Activated T-helper 17 cell treated with anti-CD3 and anti-CD28 coated beads, Interleukin-2, amount 50 U/mL, for 72 hours (primary cell): ENCODE measurements at places on chromosomes 3 and 15.

DNA sequence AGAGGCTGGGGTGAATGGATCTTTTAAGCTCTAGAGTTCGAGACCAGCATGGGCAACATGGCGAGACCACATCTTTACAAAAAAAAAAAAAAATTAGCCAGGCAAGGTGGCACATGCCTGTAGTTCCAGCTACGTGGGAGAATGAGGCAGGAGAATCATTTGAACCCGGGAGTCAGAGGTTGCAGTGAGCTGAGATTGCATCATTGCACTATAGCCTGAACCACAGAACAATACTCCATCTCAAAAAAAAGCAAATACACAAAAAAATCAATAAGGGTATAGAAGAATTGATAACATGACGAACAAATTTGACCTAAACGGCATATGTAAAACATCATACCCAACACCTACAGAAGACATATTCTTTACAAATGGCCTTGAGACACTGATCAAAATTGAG, 668.4 kb downstream of the MECOM start:
- no peak for ATAC-seq

GRCh38 chr15:67033012-67033411, 32.4 kb upstream of the SMAD3 start:
- peak; percentile 76 for ATAC-seq

- no peak for ATAC-seq
Observed at GRCh38 chr3:138241061-138241460, 54.0 kb downstream of the ARMC8 start.

- ATAC-seq: no peak
Observed at GRCh38 chr3:152893647-152894046, 58.7 kb downstream of the P2RY1 start.

- no peak for ATAC-seq
Observed at GRCh38 chr3:56042326-56042951, 425.8 kb downstream of the ERC2 start.

- no peak for ATAC-seq
Observed at GRCh38 chr15:43127752-43128151, 5.6 kb upstream of the TMEM62 start.

DNA sequence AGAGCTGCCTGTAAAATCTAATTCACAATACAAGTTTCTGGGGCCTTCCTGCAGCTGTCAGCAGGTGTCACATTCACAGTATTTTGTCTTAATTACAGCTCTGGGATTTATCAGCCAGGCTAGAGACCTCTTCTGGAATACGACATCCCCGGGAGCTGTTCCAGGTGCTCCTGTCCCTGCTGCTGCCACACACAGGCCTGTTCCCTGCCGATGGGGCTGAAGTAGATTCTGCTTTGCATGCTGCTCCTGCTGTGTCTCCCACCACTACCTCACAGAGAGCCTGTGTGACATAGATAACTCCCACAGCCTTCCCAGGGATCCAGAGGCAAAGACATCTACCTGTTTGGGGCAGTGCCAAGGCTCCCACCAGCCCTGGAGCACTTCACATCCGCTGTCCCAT, 20.4 kb downstream of the COLQ start:
- ATAC-seq: no peak

GRCh38 chr3:147415874-147416273, 6.7 kb downstream of the ZIC1 start:
- ATAC-seq: no peak

DNA sequence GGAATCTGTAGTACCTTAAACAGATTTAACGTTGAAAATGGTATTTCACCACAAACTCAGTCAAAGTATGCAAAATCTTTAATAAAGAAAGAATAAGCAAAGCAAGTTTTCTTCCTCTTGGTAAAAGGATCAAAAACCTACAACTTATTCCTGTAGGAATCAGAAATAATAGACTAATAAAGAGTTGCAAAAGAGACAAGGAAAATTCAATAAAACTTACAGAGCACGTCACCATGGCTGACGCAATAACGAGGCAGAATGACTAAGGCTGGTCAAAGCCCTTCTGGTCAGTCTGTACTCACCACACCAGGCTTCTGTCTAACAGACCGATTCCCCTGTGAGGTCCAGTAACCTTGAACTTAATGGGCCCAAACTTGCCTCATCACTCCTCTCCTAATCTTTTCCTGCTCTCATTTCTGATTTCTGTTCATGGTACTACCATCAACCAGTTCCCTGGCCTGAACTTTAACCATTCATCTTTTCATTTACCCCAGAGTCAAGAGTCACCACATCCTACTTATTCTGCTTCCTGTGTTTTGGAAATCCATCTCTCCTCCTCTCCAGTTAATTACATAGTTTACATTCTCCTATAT, 5.0 kb downstream of the MASP1 start:
- no peak for ATAC-seq

- ATAC-seq: no peak
Observed at GRCh38 chr3:40843851-40844548, 319.2 kb downstream of the ZNF621 start.

DNA sequence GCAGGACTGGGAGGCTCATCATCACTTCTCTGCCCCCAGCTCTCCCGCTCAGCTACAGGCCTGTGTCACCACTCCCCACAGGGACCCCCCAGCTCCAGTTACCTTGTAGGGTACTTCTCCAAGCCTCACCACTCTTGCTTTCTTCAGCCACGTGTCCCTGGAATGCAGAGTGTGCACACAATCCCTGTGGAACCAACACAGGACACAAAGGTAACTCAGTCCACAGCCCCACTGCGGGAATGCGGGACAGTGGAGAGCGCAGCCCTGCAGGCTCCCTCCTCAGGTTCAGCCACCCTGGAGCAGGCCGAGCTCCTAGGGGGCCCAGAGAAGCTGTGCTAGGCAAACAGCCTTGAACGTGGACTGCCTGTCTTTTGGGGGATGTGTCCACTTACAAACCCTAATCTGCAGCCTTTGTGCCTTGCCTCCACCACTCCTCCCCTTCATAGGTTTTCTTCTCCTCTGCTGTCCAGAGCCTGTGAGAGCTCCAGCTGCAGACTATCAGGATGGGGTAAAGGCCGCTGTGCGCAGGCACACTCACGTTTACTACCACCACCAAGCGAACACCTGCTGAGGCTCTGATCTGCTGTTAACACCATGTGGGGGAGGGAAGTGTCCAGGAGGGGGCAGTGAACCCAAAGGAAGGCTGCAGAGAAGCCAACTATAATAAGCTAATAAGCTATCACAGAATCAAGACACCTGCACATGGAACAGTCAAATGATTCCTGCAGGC, 26.0 kb downstream of the XPC start:
- no peak for ATAC-seq

DNA sequence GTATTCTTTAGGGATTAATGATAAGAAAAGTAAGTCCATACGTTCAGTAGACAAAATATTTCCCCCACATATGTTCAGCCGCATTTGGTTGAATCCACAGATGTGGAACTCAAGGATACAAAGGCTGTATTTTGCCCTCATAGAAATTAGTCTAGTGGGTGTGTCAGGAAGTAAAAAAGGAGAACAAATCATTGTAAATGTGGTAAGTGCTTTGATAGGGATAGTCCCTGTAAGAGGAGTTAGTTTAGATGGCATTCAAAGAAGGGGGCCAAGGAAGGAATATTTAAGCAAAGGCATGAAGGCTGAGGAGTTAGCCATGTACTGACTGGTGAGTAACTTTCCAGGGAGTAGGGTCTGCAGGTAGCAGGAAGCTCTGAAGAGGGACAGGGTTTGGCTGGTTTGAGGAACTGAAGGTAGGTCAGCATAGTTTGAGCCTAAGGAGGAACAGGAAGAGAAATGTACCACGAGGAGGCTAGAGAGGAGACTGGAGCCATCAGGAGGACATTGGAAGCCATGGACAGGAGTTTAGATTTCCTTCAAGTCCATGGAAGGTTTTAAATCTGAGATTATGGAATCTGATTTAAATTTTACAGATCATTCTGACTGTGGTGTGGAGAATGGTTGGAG, 98.8 kb downstream of the MME start:
- ATAC-seq: no peak

- ATAC-seq: no peak
Observed at GRCh38 chr3:49108346-49108745, 3.8 kb upstream of the QARS1 start.

GRCh38 chr3:52429779-52430415, 15.0 kb downstream of the SEMA3G start:
- ATAC-seq: no peak

GRCh38 chr3:174169736-174170135, 689.4 kb upstream of the NAALADL2 start:
- no peak for ATAC-seq

- no peak for ATAC-seq
Observed at GRCh38 chr15:73766598-73766997, 13.4 kb upstream of the INSYN1 start.

DNA sequence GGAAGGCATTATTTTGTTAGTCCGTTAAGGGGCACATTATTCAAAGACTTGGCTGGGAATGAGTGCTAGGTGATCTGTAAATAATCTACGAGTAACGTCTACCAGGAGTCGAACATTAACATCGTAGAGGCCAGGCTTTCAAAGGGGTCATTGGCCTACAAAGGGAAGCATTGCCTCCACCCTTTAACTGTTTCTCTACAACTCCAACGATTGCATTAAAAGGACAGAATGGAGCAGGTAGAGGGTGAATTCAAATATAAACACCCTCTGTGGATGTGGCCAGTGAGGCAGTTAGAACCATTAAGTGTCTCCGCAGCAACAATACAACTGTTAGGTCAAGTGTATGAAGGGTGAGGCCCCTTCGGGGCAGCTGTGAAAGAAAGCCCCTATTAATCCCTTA, 126.0 kb upstream of the LMOD3 start:
- ATAC-seq: no peak

GRCh38 chr3:62238003-62238402, 135.3 kb downstream of the FEZF2 start:
- no peak for ATAC-seq

- no peak for ATAC-seq
Observed at GRCh38 chr3:139455855-139456254, 20.5 kb downstream of the RBP2 start.

- ATAC-seq: no peak
Observed at GRCh38 chr3:21542656-21543379, 208.2 kb downstream of the ZNF385D start.

- no peak for ATAC-seq
Observed at GRCh38 chr3:56207922-56208321, 260.3 kb downstream of the ERC2 start.

DNA sequence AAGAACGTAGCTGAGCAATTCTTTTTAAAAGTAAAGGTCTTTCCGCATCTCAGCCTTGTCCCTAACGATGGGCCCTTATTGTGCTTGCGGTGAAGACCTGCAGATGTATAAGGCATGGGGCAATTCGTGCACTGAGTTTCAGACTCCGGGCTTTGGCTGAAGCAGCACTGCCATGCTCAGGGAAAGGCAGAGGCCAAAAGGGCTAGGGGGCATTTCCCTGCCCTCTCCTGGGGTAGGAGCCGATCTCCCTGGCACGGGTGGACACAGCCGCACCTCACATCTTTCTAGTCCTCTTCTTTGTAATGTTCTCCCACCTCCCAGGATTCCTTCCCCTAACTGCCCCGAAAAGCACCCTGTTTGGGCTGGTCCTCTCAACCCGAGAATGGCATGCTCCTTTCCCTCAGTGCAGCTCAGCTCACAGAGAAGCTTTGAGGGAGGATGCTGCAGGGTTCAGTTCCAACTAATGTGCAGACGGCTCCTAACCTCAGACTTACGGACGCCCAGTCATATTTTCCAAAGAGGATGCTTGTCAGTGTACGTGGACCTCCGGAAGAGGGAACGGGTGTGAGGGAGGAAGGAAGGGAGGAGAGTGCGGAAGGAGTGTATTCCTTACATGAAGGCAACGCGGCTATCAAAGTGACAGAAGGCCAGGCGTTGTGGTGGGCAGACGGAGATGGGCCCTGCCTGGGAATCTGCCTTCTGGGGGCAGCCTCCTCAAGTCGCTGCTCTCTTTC, 61.2 kb downstream of the SYNM start:
- ATAC-seq: no peak

GRCh38 chr3:9552252-9552999, 1.2 kb downstream of the LHFPL4 start:
- no peak for ATAC-seq

DNA sequence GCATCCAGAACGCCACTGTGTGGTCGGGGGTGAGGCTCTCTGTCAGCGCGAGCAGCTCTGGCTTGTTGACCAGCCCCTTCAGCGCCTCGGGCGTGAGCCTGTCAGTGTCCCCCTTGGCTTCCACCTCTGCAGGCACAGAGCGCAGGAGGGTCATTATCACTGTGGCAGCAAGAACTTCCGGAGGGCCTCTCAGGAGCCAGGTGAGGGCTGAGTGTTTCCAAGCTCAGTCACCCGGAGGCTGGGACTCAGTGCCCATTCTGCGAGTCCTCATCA, 9.0 kb downstream of the ARPIN start:
- no peak for ATAC-seq

GRCh38 chr3:131361464-131362421, 19.8 kb upstream of the NUDT16 start:
- ATAC-seq: peak; percentile 86
